ENCODE measurements at places on chromosomes 2 and 18. TPM values are rescaled to one million over a fixed set of nuclear protein-coding genes. Genes with fewer than 3 reads are reported as not detected.

The NPHP1 gene
- total RNA-seq: 0.60 TPM

The IL36RN gene
- total RNA-seq: not detected

The TCF23 gene
- not detected for total RNA-seq

The KCNIP3 gene
- total RNA-seq: not detected

The OSBPL6 gene
- 0.16 TPM for total RNA-seq

The TMEM178A gene
- not detected for total RNA-seq

The ABCG8 gene
- total RNA-seq: not detected

The ECEL1 gene
- not detected for total RNA-seq

The PRKAG3 gene
- not detected for total RNA-seq

The ALS2 gene
- 15.6 TPM for total RNA-seq

GRCh38 chr18:71237641-71238040 is 948.8 kb downstream of the SOCS6 start:
- H3K4me3 ChIP-seq: no peak overlapping the region
- H3K27me3 ChIP-seq: no peaks in the 10 kb centered on the region
- H3K4me1 ChIP-seq: no peaks in the 10 kb centered on the region
- H3K36me3 ChIP-seq: no peaks in the 10 kb centered on the region
- no peak overlapping the region for H3K27ac ChIP-seq
- DNase-seq: no peak

GRCh38 chr2:54635554-54636152 is 87.8 kb upstream of the EML6 start:
- H3K27ac ChIP-seq: no peak overlapping the region
- no peak for DNase-seq
- H3K4me1 ChIP-seq: peaks cover 26% of the 10 kb centered on the region
- no peak overlapping the region for H3K4me3 ChIP-seq

- no peaks in the 10 kb centered on the region for H3K4me1 ChIP-seq
- no peak for DNase-seq
- no peaks in the 10 kb centered on the region for H3K36me3 ChIP-seq
- no peak overlapping the region for H3K27ac ChIP-seq
- no peak overlapping the region for H3K4me3 ChIP-seq
Measured at GRCh38 chr18:32696376-32696775, 76.4 kb downstream of the KLHL14 start.

- H3K36me3 ChIP-seq: no peaks in the 10 kb centered on the region
- no peaks in the 10 kb centered on the region for H3K27me3 ChIP-seq
- no peak overlapping the region for H3K4me3 ChIP-seq
- no peaks in the 10 kb centered on the region for H3K4me1 ChIP-seq
Measured at GRCh38 chr18:5068851-5069250, 128.2 kb downstream of the AKAIN1 start.

GRCh38 chr2:191049728-191050639 is 36.0 kb upstream of the STAT1 start:
- H3K36me3 ChIP-seq: peaks cover 44% of the 10 kb centered on the region
- peaks cover 12% of the 10 kb centered on the region for H3K4me1 ChIP-seq
- no peak for DNase-seq
- no peaks in the 10 kb centered on the region for H3K27me3 ChIP-seq
- no peak overlapping the region for H3K4me3 ChIP-seq

- H3K27me3 ChIP-seq: no peaks in the 10 kb centered on the region
- peaks cover 34% of the 10 kb centered on the region for H3K4me1 ChIP-seq
- peak overlapping the region; percentile 99 for H3K27ac ChIP-seq
- peak; percentile 35 for DNase-seq
- H3K36me3 ChIP-seq: peaks cover 18% of the 10 kb centered on the region
Measured at GRCh38 chr2:174395969-174396630, 570 bp downstream of the SCRN3 start.

DNA sequence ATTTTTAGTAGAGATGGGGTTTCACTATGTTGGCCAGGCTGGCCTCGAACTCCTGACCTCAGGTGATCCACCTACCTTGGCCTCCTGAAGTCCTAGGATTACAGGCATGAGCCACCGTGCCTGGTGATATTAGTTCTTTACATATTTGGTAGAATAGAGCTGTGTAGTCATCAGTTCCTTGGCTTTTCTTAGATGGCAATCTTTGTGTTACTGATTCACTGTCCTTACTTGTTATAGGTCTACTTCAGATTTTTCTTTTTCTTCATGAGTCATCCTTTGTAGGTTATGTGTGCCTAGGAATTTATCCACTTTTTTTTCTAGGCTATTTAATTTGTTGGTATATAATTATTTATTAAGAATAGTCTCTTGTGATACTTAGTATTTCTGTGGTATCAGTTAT is 30.3 kb upstream of the ZSWIM2 start:
- no peak overlapping the region for H3K27ac ChIP-seq
- no peaks in the 10 kb centered on the region for H3K27me3 ChIP-seq
- DNase-seq: no peak
- no peak overlapping the region for H3K4me3 ChIP-seq
- no peaks in the 10 kb centered on the region for H3K4me1 ChIP-seq
- no peaks in the 10 kb centered on the region for H3K36me3 ChIP-seq

DNA sequence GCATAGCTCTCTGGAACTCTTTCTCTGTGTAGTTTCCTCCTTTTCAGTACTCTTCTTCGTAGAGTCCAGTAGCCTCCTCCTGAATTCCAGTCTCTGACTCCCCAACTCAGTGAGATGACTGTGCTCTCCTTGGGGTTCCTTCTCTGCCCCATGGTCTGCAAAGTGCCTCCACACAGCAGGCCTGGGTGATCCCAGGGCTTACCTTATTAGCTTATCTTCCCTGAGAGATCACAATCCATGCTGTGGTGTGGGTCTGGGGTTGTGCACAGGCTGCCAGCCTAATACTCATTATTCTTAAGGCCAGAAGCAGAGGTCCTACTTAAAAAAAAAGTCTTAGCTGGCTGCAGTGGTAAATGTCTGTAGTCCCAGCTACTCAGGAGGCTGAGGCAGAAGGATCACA is 4.6 kb upstream of the GPR39 start:
- H3K36me3 ChIP-seq: no peaks in the 10 kb centered on the region
- H3K27me3 ChIP-seq: peaks cover 4% of the 10 kb centered on the region
- H3K27ac ChIP-seq: no peak overlapping the region
- no peak overlapping the region for H3K4me3 ChIP-seq
- H3K4me1 ChIP-seq: no peaks in the 10 kb centered on the region

DNA sequence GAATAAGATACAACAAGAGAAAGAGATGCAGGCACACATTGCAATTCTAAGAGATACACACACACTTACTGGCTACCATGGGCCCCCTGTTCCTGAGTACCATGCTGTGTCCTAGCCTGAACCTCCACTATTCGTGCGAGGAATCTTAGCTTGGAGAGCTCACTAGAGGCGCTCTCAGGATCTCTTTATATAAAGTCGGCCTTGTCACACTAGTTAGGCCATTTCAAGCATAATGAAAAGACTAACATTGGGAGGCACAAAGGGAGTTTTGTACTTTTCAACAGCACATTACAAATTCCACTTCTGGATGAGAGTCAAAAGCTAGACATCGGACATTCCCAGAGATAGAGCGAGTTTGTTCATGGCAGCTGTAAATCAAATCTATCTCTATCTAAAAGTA is 365.2 kb downstream of the DSEL start:
- DNase-seq: no peak
- no peaks in the 10 kb centered on the region for H3K36me3 ChIP-seq
- H3K27ac ChIP-seq: no peak overlapping the region
- H3K27me3 ChIP-seq: no peaks in the 10 kb centered on the region
- no peaks in the 10 kb centered on the region for H3K4me1 ChIP-seq

- no peak overlapping the region for H3K4me3 ChIP-seq
- H3K27ac ChIP-seq: no peak overlapping the region
- peaks cover 25% of the 10 kb centered on the region for H3K27me3 ChIP-seq
- no peaks in the 10 kb centered on the region for H3K36me3 ChIP-seq
- no peak for DNase-seq
- no peaks in the 10 kb centered on the region for H3K4me1 ChIP-seq
Measured at GRCh38 chr2:29459445-29460179, 344.4 kb downstream of the CLIP4 start.

DNA sequence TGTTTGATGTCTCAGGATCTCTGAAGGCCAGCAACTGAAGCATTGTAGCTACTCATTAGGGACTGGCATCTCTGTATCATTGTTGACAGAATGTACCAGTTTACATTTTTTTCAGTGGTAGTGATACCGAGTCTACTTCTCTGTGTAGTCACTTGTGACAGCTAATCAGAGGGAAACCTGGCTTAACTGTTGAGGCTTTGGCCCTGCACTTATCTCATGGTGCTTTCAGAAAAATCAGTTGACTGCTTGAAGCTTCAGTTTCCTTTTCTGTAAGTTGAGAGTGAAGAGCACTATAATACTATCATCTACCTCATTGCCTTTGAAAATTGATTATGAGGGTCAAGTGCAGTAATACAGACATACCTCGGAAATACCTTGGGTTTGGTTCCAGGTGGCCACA is 90.0 kb downstream of the COMMD1 start:
- no peak overlapping the region for H3K4me3 ChIP-seq
- H3K4me1 ChIP-seq: peaks cover 6% of the 10 kb centered on the region
- H3K27me3 ChIP-seq: no peaks in the 10 kb centered on the region
- H3K36me3 ChIP-seq: no peaks in the 10 kb centered on the region
- DNase-seq: no peak

- no peak overlapping the region for H3K4me3 ChIP-seq
- H3K27me3 ChIP-seq: peaks cover 23% of the 10 kb centered on the region
- H3K27ac ChIP-seq: no peak overlapping the region
- H3K4me1 ChIP-seq: no peaks in the 10 kb centered on the region
- no peak for DNase-seq
- H3K36me3 ChIP-seq: peaks cover 2% of the 10 kb centered on the region
Measured at GRCh38 chr2:88549616-88550292, 77.5 kb downstream of the EIF2AK3 start.

GRCh38 chr2:98825020-98825350 is 94.1 kb upstream of the MGAT4A start:
- DNase-seq: no peak
- H3K4me3 ChIP-seq: no peak overlapping the region
- peaks cover 40% of the 10 kb centered on the region for H3K4me1 ChIP-seq
- no peaks in the 10 kb centered on the region for H3K36me3 ChIP-seq

- H3K27me3 ChIP-seq: no peaks in the 10 kb centered on the region
- no peak overlapping the region for H3K27ac ChIP-seq
- no peak overlapping the region for H3K4me3 ChIP-seq
- no peak for DNase-seq
Measured at GRCh38 chr2:56077359-56077915, 106.4 kb upstream of the CCDC85A start.

DNA sequence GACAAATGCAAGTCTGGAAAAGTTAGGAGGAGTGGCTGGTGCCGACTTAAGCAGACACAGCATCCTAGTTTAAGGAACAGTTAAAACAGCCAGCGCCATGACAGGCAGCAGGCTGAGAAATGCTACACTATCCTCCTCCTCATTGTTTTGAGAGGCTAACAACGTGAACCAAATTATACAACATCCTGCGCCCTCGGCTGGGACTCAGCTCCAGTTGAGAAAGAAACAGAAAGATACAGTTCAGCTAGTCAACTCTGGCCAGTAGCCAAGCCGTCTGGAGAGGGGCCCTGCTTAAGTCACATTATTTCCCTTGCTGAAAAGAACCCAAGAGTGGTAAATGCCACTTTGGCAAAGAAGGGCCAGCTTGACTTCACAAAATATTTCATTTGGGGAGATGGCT is 90.2 kb downstream of the BCL11A start:
- no peak overlapping the region for H3K4me3 ChIP-seq
- no peaks in the 10 kb centered on the region for H3K27me3 ChIP-seq
- DNase-seq: no peak
- no peak overlapping the region for H3K27ac ChIP-seq
- H3K36me3 ChIP-seq: no peaks in the 10 kb centered on the region
- H3K4me1 ChIP-seq: no peaks in the 10 kb centered on the region

- DNase-seq: no peak
- H3K4me1 ChIP-seq: no peaks in the 10 kb centered on the region
- no peak overlapping the region for H3K27ac ChIP-seq
- peaks cover 37% of the 10 kb centered on the region for H3K27me3 ChIP-seq
Measured at GRCh38 chr2:198362740-198363139, 558.3 kb downstream of the PLCL1 start.

DNA sequence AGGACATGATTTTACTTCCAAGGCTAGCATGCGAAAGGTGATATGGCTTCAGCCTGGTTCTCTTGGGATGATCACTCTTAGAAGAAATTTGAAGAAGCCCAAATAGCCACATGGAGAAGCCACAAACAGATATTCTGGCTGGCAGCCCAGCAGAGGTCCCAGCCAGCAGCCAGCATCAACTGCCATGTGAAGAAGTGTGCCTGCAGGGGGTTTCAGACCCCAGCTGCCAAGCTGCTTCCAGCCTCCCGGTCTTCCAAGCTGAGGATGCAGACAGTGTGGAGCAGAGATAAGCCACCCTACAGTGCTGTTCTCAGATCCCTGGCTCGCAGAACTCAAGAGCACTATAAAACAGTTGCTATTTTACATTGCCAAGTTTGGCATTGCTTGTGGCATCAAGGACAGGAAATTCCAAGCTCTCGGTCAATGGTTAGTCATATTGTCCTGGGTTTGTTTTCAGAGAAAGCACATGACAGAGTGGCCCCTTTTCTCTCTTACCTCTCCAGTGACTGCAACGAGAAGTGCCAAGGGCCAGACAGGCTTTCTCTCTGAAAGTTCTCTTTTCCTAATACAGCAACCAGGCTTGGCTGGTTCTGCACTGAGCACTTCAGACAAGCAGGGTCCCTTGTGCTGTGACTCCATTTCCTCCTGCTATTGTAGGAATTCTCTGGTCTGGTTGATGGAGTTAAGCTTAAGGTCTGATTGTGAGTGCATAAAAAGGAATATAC is 223.7 kb downstream of the ANKRD30B start:
- no peaks in the 10 kb centered on the region for H3K4me1 ChIP-seq
- no peaks in the 10 kb centered on the region for H3K36me3 ChIP-seq
- H3K4me3 ChIP-seq: no peak overlapping the region
- no peak for DNase-seq
- no peaks in the 10 kb centered on the region for H3K27me3 ChIP-seq

- H3K27ac ChIP-seq: no peak overlapping the region
- no peak for DNase-seq
- no peak overlapping the region for H3K4me3 ChIP-seq
- H3K27me3 ChIP-seq: peaks cover 1% of the 10 kb centered on the region
Measured at GRCh38 chr2:237058423-237058822, 27.3 kb upstream of the COPS8 start.

DNA sequence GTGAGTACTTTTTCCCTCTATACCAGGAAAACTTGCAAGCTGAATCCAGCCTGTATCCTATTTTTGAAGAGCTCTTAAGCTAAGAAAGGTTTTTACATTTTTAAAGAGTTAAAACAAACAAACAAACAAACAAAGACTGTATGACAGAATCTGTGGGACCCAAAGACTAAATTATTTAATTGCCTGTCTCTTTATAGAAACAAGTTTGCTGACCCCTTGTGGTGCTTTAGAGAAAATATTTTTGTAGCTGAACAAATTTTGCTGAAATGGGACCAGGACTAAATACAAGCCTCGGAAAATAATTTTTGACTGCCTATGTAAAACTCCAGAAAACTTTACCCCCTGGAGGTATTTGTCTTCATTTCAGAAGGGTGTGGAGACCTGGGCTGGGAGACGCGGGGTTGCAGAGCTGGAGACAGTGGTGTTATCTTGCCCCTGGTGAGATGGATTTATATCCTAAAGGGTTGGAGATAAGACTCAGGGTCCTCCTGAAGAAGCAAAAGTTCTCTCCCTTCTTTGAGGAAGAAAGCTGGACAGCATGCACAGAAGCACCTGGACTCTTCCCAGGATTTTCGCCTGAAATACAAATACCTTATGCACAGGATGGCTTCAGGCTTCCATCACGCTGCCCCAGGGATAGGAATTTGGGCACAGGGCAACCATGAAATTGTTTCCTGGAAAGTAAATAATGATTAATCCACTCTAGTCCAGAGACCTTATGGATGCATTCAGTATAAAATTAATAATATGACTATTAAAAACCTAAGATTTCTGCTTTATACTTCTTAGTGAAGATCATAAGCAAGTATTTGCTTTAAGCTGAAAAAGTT is 54.3 kb downstream of the TMX3 start:
- peaks cover 4% of the 10 kb centered on the region for H3K27me3 ChIP-seq
- no peaks in the 10 kb centered on the region for H3K4me1 ChIP-seq
- no peaks in the 10 kb centered on the region for H3K36me3 ChIP-seq
- DNase-seq: no peak

Measured in activated CD8-positive, alpha-beta T cell treated with anti-CD3 and anti-CD28 coated beads, Interleukin-2, amount 10 ng/mL, durations not matched to agents 7 days and 5 days (primary cell).